ENCODE measurements at places on chromosomes 6 and 20.
A peak's percentile ranks its signal among the peaks of the same experiment; 100 is the strongest.

DNA sequence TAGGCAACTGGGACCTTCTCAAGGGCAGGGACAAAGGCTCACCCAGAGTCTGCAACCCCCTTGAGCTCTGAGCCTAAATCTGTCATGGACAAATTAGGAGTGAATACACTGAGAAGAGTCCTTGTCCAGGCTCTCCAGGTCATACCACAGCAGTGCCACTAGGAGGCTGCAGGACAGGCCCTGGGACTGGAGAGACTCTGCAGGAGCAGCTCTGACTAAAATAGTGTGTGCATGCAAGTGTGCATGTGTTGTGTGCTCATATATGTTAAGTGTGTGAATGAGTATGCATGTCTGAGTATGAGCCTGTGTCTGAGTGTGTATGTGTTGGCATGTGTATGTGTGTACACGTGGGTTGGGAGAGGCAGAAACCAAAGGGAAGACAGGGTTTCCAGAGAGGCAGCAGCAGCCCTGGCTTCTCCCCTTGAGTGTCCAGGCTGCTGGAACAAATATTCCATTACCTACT lies 27.1 kb downstream of the MRPL14 start:
- DNase-seq, result peak; percentile 32

DNA sequence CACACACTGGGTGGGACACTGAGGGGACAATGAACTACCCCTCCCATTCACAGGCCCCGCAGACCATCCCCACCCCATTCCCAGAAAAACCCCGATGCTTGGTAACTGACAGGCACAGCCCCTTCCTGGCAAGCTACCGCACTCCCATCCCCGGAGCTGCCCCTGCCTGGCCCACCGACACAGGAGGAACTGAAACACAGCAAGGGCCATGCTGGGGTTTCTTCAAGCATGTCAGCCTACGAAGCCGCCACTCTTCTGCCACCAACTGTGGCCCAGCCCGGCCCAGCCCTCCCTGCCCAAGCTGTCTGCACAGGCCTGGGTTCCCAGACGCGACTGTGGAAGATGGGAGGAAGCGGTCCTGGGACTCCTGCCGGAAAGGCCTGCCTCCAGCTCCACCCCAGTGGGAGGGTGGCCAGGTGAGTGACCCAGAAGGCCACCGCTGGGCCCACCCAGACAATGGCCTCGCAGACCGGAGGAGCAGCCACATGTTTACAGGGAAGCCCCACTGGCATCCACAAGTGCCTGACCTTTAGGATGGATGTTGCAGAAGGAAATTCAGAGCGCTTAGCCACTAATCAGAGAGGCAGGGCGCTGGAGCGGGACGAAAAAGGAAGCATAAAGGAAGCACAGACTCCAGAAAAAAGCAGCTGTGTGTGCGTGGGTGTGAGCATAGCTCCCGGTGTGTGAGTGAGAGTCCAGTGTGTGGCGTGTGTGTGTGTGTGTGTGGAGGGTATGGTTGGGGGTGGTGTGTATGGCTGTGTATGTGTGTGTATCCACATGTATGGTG lies 91.6 kb downstream of the PRND start:
- DNase-seq, result peak; percentile 83

GRCh38 chr6:113457198-113457597 lies 399.9 kb upstream of the MARCKS start:
- DNase-seq, result no peak

DNA sequence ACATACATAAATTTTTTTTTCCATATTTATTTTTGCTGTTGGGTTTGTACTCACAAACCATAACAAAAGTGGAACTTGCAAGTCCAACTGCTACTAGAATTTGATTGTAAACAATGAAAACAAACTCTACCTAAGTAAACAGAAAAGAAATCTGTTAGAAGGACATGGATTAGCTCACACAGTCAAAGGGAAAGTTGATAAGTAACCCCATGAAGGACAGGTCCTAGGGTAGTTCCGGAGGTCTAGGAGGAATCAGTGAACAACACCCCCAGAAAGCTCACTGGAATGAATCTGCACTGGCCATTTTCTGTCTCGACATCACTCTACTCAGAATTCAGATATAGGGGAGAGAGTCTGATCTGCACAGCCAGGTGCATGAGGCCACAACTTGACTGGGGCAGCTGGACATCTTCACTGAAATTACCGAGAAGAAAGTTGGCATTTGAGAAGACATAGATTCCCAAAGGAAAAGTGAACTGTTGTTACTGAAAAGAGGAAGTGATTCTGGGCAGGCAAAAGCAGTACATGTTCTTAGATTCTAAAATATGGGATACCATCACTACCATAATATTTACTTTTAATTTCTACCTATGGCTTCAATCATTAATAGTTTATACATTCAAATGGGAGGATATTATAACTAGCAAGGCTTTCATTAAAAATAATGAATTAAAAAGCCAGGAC lies 76.4 kb downstream of the HMGN3 start:
- no peak for DNase-seq

Data from inflammatory macrophage (primary cell).